ENCODE measurements at places on chromosomes 5 and 9.

GRCh38 chr9:69093471-69094103 is 58.0 kb downstream of the FXN start:
- DNase-seq, result no peak

GRCh38 chr5:73030531-73030930 is 74.7 kb downstream of the FCHO2 start:
- DNase-seq, result no peak

DNA sequence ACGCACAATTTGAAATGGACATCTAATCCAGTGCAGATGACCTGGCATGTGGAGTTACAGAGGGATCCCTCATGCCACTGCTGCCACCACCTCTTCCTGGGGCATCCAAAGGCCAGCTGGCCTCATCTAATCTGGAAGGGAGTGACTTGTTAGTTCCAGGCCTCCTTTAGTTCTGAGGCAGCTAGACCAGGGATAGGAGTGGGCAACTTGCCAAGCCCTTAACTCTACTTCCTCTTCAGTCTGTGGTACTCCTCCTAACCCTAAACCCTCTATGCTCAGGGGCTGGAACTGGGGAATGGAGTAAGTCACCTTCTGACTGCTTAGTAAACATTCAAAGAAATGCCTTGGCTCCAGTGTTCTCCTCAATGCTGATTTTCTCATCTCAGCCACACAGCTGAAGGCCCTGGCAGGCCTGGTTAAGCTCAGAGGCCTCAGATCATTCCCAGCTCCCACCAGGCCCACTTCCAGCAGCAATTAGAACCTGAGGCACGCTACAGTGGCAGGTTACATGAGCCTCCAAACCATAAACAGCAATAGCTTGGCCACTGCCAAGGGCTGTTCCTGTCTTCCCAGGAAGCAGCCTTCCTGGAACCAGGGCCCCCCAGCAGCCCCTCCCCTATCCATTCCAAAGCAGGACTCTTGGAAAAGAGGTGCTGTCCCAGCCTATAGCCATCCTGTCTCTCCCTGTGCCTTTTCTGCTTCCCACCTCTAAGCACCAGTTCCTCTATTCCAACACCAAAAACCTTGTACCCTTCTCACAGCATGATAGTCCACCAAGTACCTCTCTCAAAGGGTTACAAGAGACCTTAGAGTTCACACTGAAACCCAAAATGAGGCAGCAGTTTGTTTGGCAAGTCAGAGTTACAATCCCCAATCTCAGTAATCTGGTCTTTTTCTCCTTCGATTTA is 2.0 kb downstream of the EIF4EBP3 start:
- DNase-seq, result no peak

GRCh38 chr5:42953041-42953440 is 87.1 kb downstream of the ANXA2R start:
- DNase-seq, result no peak

DNA sequence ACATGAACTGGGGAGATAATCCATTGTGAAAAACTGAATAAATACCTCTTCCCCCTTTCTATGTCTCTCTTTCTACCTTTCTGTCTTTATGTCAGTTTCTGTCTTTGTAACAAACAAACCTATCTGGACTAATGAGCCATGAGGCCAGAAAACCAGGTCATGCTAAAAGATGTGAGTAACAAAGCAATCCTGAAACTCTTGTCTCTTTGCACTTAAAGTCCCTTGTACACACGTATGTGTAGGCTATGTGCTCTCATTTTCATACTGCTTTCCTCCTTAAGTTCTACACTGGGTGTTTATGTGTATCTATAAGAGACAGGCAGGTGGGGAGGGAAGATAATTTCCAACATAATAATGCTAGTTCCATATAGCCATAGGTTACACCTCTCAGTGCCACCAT is 123.8 kb upstream of the PTGER4 start:
- no peak for DNase-seq

DNA sequence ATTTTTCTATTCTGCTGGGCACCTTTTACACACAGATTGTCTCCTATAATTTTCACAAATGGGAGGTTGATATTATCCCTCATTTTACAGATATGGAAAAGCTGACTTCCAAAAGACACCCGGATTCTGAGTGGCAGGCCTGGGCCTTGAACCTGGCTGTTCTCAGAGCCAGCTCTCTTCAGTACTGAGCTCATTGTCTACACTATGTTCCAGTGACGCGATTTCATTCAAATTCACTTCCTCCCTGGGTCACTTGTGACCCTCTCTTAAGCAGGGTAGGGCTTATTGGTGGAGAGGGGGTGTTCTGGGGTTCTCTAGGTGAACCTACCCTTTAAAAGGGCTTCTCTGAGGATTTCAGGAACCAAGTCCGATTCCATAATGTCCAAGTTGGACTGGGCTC is 70.2 kb downstream of the ANKRD33B start:
- no peak for DNase-seq

- no peak for DNase-seq
These were observed 57.6 kb downstream of the PRELID2 start for GRCh38 chr5:145777445-145778063.

- DNase-seq, result no peak
These were observed 6.4 kb upstream of the AMBP start for GRCh38 chr9:114084282-114085073.

- DNase-seq, result no peak
These were observed 41.9 kb downstream of the GPBP1 start for GRCh38 chr5:57215629-57216195.

- DNase-seq, result no peak
These were observed at the start of gene PCDHA3 for GRCh38 chr5:140800816-140801493. TSS of gene PCDHA3 (plus strand) at chr5:140801057.

DNA sequence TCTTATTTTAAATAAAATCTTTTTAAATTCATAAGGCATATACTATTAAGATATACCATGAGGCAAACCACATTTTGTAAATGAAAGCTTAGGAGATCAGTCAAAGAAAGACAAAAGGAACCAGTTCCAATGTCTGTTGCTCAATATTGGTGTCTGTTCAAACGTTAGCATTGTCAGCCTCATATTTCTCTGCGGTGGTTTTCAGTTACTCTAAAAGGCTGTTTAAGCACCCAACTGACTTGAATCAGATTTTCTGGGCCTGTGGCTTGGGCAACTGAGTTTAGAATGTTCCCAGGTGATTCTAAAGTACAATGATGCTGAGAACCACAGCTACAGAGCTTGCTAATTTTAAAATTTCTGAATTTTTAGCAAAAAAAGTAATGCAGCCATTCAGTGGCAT is 166.3 kb upstream of the KIF2A start:
- DNase-seq, result no peak

- DNase-seq, result no peak
These were observed 306.4 kb downstream of the NTRK2 start for GRCh38 chr9:84975926-84976325.

- no peak for DNase-seq
These were observed 53.2 kb upstream of the C9orf72 start for GRCh38 chr9:27626244-27627187.

- no peak for DNase-seq
These were observed 2.8 kb downstream of the CDH10 start for GRCh38 chr5:24642022-24642421.

- no peak for DNase-seq
These were observed 1045.3 kb upstream of the ARRDC3 start for GRCh38 chr5:92428415-92428814.

Data from stimulated activated CD4-positive, alpha-beta T cell treated with anti-CD3 and anti-CD28 coated beads, Interleukin-1b, Interleukin-23, amount 100 ng/mL, for 48 hours (primary cell).